ENCODE measurements at places on chromosomes 11 and 22. TPM values are rescaled to one million over a fixed set of nuclear protein-coding genes. Genes with fewer than 3 reads are reported as not detected.
A peak's percentile ranks its signal among the peaks of the same experiment; 100 is the strongest.

BDNF gene
- 0.17 TPM for total RNA-seq

APOA1 gene
- total RNA-seq = 0.30 TPM

DNA sequence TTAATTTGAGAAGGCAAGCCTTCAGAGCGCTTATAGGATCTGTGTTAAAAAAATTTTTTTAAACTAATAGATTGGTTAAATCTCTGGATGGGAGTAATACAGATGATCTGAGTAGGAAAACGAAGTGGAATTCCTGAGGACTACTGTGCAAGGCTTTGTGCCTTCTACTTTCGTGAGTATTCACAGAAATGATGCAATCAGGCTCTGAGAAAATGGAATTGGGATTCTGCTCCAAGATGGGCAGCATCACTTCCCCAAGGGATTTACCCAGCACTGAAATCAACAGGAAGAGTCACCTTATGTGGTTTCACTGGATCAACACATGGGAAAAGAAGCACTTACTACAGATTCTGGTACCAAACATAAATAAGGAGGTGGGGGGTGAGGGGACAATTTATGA lies 12.5 kb downstream of the KMT5B start:
- no peak for DNase-seq
- H3K27me3 ChIP-seq = no peaks in the 10 kb centered on the region
- H3K4me1 ChIP-seq = peaks cover 69% of the 10 kb centered on the region
- no peak overlapping the region for H3K27ac ChIP-seq
- H3K36me3 ChIP-seq = no peaks in the 10 kb centered on the region

SEZ6L gene
- 0.06 TPM for total RNA-seq

DNA sequence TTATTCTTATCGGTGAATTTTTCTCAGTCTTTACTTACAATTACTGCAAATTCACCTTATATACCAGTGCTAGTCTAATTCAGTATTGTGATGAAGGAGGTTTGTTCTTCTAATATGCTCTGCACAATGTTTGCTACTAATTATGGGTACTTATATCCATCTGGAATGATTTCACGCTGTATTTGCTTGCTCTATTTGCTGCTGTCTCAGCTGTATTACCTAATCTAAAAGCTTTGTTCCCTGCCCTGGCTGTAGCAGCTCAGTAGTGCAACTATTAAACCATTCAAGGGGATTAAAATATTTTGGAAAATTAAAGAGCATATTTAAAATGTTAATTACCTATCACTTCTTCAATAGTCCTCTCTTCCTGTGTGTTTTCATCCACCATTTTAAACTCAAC lies 375.3 kb downstream of the LUZP2 start:
- no peaks in the 10 kb centered on the region for H3K36me3 ChIP-seq
- H3K27ac ChIP-seq = no peak overlapping the region
- no peak for DNase-seq

DNA sequence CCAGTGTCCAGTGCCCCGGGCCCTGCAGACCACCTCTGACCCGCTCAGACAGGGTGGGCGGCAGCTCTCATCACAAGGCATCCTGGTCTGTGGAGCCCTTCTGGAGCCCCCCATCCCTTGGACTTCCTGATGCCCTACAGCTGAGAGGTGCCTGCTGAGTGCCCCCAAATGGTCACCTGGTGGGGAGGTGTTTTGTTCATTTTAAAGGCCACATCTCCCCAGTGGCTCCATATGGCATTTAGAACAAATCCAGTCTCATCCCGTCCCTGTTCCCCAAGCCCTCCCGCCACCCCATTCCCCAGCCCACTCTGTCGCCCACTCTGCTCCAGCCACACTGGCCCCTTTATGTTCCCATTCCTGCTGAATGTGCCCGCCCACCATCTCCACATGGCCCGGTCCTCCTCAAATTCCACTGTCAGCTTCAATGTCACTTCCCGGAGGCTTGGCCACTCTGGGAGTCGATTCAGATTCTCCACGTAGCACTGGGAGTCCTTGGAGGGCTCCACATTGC lies 32.8 kb downstream of the OSBPL5 start:
- no peaks in the 10 kb centered on the region for H3K36me3 ChIP-seq
- H3K27me3 ChIP-seq = no peaks in the 10 kb centered on the region
- H3K27ac ChIP-seq = no peak overlapping the region

GRCh38 chr11:36193721-36194120 lies 95.5 kb downstream of the COMMD9 start:
- peaks cover 14% of the 10 kb centered on the region for H3K4me1 ChIP-seq
- H3K4me3 ChIP-seq = no peak overlapping the region
- no peaks in the 10 kb centered on the region for H3K27me3 ChIP-seq
- peaks cover 6% of the 10 kb centered on the region for H3K36me3 ChIP-seq
- H3K27ac ChIP-seq = no peak overlapping the region
- DNase-seq = no peak

- no peak overlapping the region for H3K27ac ChIP-seq
- H3K27me3 ChIP-seq = no peaks in the 10 kb centered on the region
- H3K4me1 ChIP-seq = peaks cover 4% of the 10 kb centered on the region
Measured at GRCh38 chr22:37309211-37310074, 27.1 kb downstream of the CYTH4 start.

MIOX gene
- not detected for total RNA-seq

DNA sequence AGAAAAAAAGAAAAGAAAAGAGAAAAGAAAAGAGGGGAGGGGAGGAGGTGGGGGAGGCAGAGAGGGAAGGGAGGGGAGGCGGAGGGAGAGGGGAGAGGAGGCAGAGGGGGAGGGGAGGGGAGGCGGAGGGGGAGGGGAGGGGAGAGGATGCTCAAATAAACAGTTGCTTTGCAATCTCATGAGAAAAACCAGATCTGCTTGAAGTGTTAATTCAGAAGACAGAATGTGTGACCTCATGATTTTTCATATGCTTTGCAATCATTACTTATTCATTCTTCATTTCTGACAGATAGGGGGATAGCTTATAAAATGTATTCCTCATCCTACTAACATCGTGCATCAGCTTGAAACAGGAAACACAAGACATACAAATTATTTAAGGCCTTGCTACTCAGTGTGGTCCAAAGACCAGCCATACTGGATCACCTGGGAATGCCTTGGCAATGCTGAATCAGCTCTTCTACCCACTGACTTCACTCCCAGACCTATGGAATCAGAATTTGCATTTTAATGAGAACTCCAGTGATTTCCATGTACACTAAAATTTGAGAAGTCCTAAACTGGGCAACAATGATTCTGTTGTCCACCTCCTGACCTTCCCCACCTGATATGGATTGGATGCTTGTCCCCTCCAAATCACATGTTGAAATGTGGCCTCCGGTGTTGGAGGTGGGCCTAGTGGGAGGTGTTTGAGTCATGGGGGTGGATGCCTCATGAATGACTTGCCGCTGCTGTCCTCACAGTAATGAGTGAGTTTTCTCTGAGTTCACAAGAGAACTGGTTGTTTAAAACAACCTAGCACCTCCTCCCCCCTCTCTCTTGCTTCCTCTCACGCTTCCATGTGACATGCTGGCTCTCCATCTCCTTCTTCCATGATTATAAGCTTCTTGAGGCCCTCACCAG lies 69.2 kb downstream of the CCDC34 start:
- H3K27me3 ChIP-seq = no peaks in the 10 kb centered on the region
- H3K4me1 ChIP-seq = no peaks in the 10 kb centered on the region
- DNase-seq = no peak
- no peaks in the 10 kb centered on the region for H3K36me3 ChIP-seq
- no peak overlapping the region for H3K27ac ChIP-seq

- no peak overlapping the region for H3K4me3 ChIP-seq
- no peak for DNase-seq
- no peaks in the 10 kb centered on the region for H3K36me3 ChIP-seq
- H3K27me3 ChIP-seq = peaks cover 13% of the 10 kb centered on the region
- no peak overlapping the region for H3K27ac ChIP-seq
Measured at GRCh38 chr22:26430600-26430999, 1.5 kb downstream of the ASPHD2 start.

PYGM gene
- 1,536 TPM for total RNA-seq

- DNase-seq = peak; percentile 80
- H3K4me3 ChIP-seq = no peak overlapping the region
- peaks cover 3% of the 10 kb centered on the region for H3K27me3 ChIP-seq
- peaks cover 16% of the 10 kb centered on the region for H3K4me1 ChIP-seq
Measured at GRCh38 chr11:69449320-69450063, 32.0 kb upstream of the LINC01488 start.

ZFP91 gene
- total RNA-seq = 68.3 TPM
